ENCODE measurements at places on chromosomes 12 and 14.
A peak's percentile ranks its signal among the peaks of the same experiment; 100 is the strongest.

- peak; percentile 54 for DNase-seq
Observed at GRCh38 chr12:100964028-100964427, 169.5 kb downstream of the ANO4 start.

DNA sequence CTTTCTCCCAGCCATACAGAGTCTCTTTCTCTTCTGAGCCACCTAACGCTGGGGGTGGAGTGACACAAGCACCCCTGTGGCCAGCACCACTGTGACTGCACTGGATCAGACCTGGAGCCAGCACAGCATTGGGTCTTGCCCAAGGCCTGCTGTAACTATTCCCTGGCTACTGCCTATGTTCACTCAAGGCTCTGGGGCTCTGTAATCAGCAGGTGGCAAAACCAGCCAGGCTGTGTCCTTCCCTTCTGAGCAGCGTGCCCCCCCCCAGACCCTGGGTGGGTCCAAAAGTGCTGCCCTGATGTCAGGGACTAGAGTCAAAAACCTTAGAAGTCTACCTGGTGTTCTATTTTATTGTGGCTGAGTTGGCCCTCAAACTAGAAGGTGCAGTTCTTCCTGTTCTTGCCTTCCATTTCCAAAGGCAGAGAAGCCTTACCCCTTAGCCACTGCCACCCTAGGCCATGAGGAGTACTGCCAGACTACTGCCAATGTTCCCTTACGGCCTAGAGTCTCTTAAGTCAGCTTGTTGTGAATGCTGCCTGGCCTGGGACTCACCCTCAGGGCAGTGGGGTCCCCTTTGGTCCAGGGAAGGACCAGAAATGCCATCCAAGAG, 49.9 kb downstream of the PELI2 start:
- DNase-seq, result no peak

DNA sequence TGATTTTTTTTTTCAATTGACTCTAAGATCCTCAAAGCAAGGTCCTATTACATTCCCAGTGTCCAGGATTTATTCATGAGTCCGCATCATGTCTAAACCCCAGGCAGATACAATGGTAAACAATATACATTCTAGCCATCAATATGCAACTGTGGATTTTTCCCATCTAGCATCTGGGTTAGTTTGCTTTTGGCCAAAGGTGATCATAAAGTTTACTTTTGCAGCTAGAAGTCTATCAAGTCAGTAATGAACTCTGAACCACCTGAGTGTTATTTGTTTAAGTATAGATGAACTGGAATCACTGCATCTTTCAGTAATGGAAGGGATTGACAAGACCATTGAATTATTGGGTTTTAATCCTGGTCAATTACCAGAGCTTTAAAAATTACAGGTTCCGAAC, 80.8 kb downstream of the STON2 start:
- no peak for DNase-seq

- DNase-seq, result no peak
Observed at GRCh38 chr14:85402569-85403162, 127.3 kb upstream of the FLRT2 start.

GRCh38 chr12:10400829-10401228, 8.7 kb downstream of the KLRC4 start:
- DNase-seq, result no peak

DNA sequence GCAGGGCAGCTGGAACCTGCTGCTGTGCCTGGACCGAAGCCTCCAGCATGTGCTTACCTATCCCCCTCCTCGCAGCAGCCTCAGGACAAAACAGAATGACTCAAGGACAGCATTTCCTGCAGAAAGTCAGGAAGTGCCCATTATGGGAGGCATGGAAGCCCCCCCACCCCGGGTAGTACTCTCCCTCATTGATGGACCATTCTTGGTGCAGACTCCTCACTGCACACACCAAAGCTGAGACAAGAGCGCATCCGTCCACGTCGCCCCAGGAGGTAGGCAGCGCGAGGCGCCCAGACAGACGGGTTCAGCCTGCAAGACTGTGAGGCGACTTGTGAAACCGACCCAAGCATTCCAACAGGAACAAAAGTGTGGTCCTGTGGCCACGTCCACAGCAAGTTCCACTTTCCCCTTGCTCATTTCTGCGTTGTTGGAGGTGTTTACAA, 243.9 kb upstream of the ATXN7L3B start:
- no peak for DNase-seq

- DNase-seq, result peak; percentile 8
Observed at GRCh38 chr12:90794212-90794611, 160.8 kb downstream of the CCER1 start.

DNA sequence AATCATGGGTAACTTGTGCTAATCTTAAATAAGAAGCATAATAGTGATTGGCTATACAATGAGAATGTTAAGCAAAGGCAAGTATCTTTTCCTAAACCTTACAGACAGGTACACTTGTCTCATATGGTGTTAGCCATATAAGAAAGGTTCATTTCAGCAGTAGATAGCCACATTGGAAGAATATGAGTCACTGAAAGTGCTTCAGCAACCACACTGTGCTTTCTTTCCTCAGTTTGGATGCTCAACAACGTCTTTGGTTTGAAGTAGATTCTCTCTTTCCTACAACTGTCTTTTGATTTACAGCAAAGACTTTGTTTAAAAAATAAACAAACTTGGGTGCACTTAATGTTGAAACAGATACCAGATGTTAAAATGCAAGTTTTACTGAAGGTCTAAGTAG, 8.9 kb downstream of the DDHD1 start:
- DNase-seq, result no peak

DNA sequence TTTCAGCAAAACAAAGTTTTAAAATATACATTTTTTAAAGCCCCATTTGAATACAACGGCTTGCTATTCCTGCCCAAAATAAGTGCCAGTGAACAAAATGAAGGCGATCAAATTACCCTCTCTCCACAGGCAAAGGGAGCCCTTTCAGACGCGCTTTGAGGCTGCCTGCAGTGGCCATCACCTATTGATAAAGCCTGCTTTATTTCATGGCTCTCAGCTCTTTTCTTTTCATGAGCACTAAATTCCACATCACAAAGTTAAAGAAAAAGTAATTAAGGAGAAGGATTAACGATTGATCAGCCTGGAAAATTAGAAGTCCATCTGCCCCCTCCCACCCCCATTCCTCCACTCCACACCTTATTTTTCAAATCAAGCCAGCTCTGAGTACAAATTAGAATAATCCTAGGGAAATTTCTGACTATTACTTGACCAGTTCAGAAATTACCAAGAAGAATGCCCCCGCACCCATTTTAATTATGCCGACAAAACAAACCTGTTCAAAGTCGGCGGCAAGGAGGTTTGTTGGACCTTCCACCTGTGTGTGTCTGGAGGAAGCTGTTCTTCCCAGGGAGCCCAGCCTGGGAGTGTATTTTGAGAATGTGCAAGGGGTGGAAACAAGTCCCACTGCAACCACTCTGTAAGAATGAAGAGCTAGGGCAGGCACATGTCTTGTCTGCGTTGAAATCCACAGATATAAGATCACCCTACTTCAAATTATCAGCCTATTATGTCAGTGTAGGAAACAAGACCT, 64.2 kb upstream of the RIC8B start:
- DNase-seq, result no peak

- DNase-seq, result peak; percentile 99
Observed at GRCh38 chr12:58364389-58365086, 423.2 kb downstream of the ATP23 start.

- DNase-seq, result no peak
Observed at GRCh38 chr14:24847568-24848095, 202.3 kb downstream of the STXBP6 start.

DNA sequence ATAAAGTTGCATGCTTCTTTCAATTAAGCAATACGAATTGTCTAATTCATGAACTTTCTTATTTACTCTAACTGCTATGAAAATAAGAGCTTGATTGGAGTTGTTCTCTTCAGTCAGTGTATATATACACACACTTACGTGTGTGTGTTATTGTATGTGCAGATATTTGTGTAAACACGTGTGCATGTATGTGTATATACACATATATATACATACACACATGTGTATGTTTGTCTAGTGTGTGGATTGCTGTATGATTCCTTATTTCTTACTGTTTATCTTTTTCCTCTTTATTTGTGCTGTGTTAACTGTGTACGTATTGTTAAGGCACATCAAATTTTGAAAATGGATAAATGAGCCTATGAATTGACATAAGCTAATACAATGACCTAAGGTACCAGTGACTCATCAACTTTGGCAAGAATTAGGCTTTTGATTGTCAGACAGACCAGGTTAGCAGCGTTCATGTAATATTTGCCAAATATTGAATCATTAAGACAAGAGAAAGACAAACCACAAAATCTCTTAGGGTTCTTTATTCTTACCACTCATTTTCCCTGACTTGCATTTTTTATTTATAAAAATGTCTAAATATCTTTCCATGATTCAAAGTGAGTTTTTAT, 423.9 kb downstream of the SOX5 start:
- no peak for DNase-seq

GRCh38 chr12:57127726-57128518, at the start of gene LRP1:
Gene LRP1 (plus strand): TSS chr12:57128483. CDS start chr12:57128965, 482 bp downstream.
- peak; percentile 93 for DNase-seq

DNA sequence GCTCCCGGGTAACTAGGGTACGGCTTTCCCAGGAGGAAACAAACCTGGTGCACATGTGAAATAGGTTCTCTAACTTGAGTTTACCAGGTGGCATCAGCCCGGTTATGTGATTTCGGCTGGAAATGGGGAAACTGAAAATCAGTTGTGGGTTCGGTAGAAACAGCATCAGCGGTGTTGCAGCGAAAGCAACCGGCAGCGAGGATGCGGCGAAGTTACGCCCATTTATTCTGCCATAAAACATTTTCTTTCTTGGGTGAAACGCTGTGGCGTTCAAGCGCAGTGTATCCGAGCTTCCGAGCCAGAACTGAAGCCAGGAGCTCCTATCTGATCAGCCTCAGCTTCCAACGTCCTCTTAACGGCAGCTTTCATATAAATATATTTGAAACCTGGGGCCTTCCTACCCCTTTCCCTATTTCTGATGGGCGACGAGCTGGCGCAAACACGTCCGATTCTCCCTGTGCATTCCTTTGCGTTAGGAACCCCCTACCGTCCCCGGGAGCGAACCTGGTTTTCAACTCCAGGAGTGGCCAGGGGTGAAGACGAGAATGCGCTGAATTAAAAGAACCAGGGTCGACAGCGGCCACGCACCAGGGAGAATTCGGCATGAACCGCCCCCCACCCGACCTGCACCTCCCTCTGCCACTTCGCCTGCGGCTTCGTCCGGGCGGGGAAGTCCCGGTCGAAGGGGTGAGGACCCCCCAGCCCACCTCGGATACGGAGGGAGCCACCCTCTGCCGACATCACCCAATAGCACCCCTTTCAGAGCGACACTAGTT, 1.6 kb downstream of the DPF3 start:
- no peak for DNase-seq

- DNase-seq, result no peak
Observed at GRCh38 chr12:45458238-45458637, 242.3 kb downstream of the ANO6 start.

DNA sequence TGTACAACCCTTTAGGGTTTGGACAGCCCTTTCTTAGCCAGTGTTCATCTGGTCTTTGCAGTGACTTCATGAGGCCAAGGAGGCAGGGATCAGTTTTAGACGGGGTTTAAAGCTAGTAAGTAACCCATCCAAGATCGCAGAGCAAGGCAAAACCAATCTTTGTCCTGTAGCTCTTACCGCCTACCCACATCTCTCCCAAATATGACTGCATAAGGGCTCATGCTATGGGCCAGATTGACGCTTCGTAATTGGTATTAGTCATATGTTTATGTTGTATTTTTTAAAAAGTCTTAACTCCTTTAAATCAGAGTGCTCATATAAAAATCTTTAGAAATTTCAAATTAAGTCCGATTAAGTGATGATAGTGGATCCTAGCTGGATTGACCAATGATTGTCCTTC, 3.7 kb upstream of the CLMN start:
- no peak for DNase-seq

- DNase-seq, result no peak
Observed at GRCh38 chr12:10130042-10130441, at the start of gene CLEC7A. Gene CLEC7A (minus strand): TSS chr12:10130199. CDS start chr12:10130082, 117 bp downstream.

- peak; percentile 70 for DNase-seq
Observed at GRCh38 chr12:47080725-47081502, 1.2 kb upstream of the AMIGO2 start.

DNA sequence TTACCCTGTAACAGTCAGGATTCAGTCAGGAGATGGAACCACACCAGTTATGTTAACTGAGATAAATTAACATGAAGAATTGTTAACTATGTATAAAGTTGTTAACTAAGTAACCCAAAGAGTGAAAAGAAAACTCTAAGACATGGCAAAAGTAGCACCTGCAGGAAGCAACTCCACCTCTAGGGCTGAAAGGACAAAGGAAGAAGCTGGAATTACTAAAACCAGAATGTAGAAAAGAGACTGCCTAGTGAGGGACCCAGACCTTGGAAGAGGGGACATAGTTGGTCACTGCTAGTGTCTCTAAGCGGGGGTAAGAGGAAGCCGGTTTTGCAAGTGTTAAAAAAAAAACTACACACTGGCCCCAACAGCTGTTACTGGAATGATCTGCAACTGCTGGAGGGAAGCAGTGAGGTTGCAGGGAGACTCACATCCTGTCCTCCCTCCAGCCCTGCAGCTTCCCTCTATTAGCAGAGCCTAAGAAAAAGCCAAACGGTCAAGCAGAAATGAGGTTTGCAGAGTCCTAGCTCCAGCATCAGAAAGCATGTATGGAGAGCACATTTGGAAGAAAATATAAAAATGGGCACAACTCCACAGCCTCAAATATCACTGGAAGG, 39.8 kb downstream of the GPR135 start:
- peak; percentile 65 for DNase-seq

- DNase-seq, result no peak
Observed at GRCh38 chr14:38280081-38280480, 24.2 kb upstream of the CLEC14A start.

GRCh38 chr12:49730568-49731101, 10.7 kb upstream of the TMBIM6 start:
- DNase-seq, result peak; percentile 32

DNA sequence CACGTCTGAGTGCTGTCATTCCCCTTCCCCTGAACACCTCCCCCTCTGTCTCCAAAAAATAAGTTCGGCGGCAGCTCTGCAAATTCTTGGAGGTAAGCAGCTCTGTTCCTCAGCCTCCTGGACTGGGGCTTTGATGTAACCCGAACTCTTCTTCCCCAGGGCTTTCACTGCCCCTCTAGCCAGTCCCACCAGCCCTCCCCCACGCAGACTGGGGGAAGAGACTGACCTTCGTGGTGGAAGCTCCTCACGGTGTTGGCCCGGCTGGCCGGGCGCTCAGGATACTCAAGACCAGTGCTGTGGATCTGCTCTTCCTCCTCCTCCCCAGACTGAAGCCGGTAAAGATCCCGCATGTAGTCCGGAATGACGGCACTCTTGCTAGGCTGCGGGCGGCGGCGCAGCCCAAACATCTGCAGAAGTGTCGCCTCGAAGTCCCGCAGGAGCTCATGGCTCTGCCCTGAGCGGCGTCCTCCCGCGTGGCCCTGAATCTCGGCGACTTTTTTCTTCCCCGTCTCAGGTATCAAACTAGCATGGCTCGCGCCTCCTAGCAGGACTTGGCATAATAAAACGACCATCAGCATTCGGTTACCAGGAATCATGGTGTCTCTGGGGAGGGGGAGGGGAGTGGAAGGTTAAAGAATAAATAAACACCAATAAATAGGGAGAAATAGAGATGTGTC, 4.9 kb downstream of the BMP4 start:
- no peak for DNase-seq

- DNase-seq, result no peak
Observed at GRCh38 chr14:23550131-23550811, 1.3 kb downstream of the ZFHX2 start.

- DNase-seq, result peak; percentile 86
Observed at GRCh38 chr14:68506021-68506644, 286.7 kb downstream of the ZFP36L1 start.

All from AG10803 (cell line).